NCI-H1092 (cell line): ENCODE measurements at places on chromosomes 11 and 22.

GRCh38 chr11:98059488-98059887 lies 961.3 kb upstream of the CNTN5 start:
- no peak for DNase-seq

- DNase-seq = no peak
Measured at GRCh38 chr11:68983801-68984200, 3.0 kb upstream of the MRGPRD start.

DNA sequence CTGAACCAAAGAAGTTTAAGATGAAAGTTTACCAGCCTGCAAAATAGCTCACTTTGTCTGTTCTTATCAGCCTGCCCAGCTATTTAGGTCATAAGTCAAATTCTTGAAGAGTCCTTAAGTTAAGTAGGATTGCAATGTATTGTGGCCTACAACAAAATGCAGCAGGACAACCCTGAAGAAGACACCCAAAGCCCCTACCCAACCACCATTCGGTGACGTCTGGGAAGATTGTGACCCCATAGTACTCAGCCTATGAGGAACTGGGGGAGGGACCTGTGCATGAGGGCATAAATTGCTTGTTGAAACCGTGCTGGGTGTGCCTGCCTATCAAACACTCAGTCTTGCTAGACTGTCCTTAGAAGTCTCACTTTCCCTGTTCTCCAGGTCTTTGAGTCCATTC lies 50.5 kb upstream of the FDX1 start:
- DNase-seq = no peak

GRCh38 chr11:123052901-123053721 lies 8.8 kb downstream of the HSPA8 start:
- DNase-seq = no peak

- DNase-seq = no peak
Measured at GRCh38 chr11:43397251-43397650, 38.5 kb downstream of the TTC17 start.

- DNase-seq = no peak
Measured at GRCh38 chr22:33785283-33785968, 134.8 kb downstream of the LARGE1 start.

DNA sequence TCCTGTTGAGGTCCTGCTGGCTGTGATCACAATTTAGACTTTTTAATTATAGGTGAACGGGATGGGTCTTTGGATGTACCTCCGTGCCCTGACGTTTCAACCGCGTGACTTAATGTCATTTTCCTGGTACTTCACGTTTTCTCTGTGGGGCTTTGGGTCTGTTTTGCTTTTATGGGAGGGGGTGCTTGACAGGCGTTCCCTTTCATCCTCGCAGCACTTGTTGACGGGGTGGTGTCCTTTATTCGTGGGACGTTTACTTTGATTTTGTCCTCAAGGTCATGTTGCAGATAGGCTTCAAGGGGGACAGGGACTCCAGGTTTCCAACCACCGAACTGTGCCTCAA lies 994 bp downstream of the PPP6R3 start:
- no peak for DNase-seq

- DNase-seq = no peak
Measured at GRCh38 chr11:68956142-68956541, 24.6 kb downstream of the MRGPRD start.

DNA sequence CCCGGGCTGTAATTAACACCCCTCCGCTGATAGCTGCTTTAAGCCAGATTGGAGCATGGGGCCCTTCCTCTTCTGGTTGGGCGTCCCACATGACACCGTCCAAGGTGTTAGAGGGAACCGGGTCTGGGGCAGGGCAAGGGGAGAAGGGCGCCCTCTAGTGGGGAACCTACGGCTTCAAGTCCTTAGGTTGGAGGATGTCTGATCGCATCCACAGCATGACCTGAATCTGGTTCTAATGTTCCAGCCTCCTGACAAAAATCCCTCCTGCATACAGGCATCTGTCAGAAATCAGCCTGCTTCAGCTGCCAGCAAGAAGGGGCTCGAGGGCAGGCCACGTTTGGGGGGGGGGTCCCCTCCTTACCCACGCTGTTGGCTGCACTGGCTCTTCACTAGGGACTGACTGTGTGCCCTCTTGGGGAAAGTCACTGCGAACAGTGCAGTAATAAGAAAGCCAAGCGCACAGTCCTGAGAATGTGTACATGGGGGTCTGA lies 94.2 kb upstream of the TBCEL start:
- DNase-seq = peak; percentile 9

DNA sequence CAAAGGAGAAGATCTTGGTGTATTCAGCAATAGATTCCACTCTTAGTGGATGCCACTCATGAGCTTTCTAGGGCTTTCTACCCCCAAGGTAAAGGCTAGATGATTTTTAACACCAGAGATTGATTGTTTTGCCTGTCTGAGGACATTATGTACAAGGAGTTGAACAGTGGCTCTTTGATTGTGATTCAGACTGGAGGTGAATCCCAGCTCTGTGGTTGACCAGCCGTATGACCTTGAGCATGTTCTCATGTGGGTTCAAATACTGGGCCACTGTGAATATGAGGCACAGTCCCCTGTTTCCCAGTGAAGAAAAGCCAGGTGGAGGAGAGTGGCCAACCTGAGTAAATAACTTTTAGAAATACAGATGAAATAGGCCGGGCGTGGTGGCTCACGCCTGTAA lies 24.0 kb upstream of the PARVB start:
- no peak for DNase-seq

DNA sequence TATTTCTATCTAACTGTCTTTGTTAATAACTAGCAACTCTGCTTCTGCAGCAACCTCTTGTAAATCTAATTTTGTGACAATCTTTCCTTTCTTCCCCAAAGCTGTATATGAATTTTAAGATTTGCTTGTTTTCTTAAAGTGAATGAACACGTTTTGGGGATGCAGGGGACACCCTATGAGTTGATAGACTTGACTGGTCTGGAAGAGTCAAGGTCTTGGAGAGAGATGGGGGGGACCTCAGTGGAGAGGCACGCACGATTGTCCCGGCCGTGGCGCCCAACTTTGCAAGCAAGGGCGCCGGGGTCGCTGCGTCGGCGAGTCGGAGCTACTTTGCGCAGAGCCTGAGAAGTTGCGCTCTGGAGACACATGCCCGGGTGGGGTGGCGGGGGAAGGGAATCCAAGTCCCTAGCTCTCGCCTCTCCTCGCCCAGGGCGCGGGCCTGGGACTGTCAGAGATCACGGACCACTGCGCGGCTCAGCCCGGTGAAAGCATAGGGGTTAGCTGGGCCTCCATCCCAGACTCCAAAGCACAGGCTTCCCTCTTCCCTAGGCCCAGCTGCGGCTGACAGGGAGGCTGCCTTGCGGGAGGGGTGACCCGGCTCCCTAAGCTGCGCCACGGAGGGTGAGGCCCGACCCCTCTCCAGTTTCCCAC lies 854 bp downstream of the ABCC8 start:
- DNase-seq = no peak

- DNase-seq = no peak
Measured at GRCh38 chr11:16791191-16791961, 52.9 kb downstream of the C11orf58 start.

DNA sequence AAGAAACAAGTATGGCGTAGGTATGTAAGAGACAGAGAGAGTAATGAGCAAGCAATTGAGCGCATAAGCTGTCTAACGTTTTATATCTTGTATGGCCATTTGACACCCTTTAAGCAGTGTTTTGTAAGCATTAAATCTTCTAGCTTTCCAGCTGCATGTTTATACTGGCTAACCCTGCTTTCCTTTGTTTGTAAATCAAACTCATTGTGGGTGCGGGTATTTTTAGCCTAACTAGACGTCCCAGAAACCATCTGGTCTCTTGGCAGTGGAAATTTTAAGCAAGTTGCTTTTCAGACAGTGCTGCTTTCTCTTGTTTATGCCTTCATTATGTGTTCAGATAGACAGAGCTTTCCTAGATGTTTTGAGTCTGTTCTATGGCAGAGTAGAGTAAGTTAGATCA lies 73.5 kb downstream of the RNF169 start:
- DNase-seq = no peak

DNA sequence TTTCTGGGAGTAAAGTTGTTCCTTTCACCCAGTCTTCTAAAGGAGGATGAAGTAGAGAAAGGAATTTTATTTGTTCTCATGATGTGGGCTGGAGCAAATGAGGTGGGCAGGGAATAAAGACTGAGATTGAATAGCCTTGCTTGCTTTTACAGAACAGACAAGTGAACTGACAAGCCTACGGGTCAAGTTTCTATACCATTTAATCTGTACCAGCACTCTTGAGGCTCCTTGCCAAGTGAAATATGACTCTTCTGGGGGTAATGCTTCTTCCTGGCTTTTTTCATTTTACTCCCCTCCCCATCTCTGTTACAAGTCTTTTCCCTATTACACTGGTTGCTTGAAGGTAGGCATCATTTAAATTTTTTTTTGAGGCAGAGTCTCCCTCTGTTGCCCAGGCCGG lies 54.8 kb downstream of the CSTPP1 start:
- DNase-seq = no peak

- DNase-seq = no peak
Measured at GRCh38 chr22:27987557-27987956, 68.5 kb upstream of the PITPNB start.

GRCh38 chr11:79363861-79364378 lies 76.9 kb downstream of the TENM4 start:
- no peak for DNase-seq

- DNase-seq = no peak
Measured at GRCh38 chr22:27278946-27279345, 522.6 kb downstream of the MN1 start.
